ENCODE measurements at places on chromosomes 3 and 15. TPM values are rescaled to one million over a fixed set of nuclear protein-coding genes. Genes with fewer than 3 reads are reported as not detected.

The MESP2 gene
- total RNA-seq, result 0.78 TPM

The DUOX1 gene
- total RNA-seq, result 0.13 TPM

The SNX4 gene
- 30.2 TPM for total RNA-seq

The RETNLB gene
- total RNA-seq, result not detected

The CA12 gene
- 140 TPM for total RNA-seq

The CELF6 gene
- total RNA-seq, result 0.39 TPM

The ACTR8 gene
- total RNA-seq, result 38.5 TPM

The CHST13 gene
- total RNA-seq, result not detected

The C3orf85 gene
- not detected for total RNA-seq

The EFHB gene
- 4.2 TPM for total RNA-seq

The AP3B2 gene
- 1.4 TPM for total RNA-seq

The HRG gene
- total RNA-seq, result not detected

The RBPMS2 gene
- 0.97 TPM for total RNA-seq

The FILIP1L gene
- 13.0 TPM for total RNA-seq

The ENTPD3 gene
- total RNA-seq, result 1.7 TPM

The SOX2 gene
- total RNA-seq, result not detected

The GNAT1 gene
- not detected for total RNA-seq
